Gastrocnemius medialis (tissue), 4 donors: ENCODE measurements at places on chromosomes 7 and 10. TPM values are rescaled to one million over a fixed set of nuclear protein-coding genes. Genes with fewer than 3 reads are reported as not detected.

DNA sequence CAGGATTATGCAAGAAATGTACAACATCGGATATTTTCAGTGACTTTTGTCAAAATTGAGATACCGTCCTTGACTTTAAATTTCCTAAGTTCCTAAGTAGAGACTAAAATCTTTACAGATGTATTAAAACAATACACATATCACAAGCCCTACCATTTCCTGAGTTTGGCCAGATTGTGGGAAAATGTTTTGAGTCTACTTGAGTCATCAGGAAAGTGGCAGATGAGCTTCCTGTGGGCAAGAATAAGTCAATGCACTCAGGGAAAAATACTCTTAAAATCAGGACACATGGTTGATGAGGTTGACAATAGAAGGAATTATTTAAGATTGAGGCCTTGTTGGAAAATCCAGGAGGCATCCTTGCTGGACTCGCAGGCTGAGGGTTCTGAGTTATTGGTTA, 162.5 kb downstream of the SNX10 start:
- no peak for DNase-seq
- H3K27me3 ChIP-seq: no peaks in the 10 kb centered on the region
- H3K4me3 ChIP-seq: no peak overlapping the region
- H3K4me1 ChIP-seq: no peaks in the 10 kb centered on the region
- H3K27ac ChIP-seq: no peak overlapping the region

DNA sequence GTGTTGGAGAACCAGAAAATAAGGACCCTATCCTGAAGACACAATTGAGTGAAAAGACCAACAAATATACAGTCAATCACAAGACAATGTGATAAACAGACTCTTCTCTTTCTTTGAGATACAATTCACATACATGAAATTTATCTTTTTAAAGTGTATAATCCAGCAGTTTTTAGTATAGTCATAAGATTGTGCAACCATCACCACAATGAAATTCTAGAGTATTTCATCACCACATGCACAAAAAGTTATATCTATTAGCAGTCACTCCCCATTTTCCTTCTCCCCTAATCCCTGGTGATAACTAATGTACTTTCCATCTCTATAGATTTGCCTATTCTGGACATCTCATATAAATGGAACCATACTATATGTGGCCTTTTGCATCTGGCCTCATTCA, 8.2 kb upstream of the SORBS1 start:
- H3K27ac ChIP-seq: no peak overlapping the region
- H3K27me3 ChIP-seq: no peaks in the 10 kb centered on the region
- no peaks in the 10 kb centered on the region for H3K36me3 ChIP-seq

Gene NRP1
- 20.4 TPM for total RNA-seq

Gene TMEM140
- total RNA-seq: 159 TPM

DNA sequence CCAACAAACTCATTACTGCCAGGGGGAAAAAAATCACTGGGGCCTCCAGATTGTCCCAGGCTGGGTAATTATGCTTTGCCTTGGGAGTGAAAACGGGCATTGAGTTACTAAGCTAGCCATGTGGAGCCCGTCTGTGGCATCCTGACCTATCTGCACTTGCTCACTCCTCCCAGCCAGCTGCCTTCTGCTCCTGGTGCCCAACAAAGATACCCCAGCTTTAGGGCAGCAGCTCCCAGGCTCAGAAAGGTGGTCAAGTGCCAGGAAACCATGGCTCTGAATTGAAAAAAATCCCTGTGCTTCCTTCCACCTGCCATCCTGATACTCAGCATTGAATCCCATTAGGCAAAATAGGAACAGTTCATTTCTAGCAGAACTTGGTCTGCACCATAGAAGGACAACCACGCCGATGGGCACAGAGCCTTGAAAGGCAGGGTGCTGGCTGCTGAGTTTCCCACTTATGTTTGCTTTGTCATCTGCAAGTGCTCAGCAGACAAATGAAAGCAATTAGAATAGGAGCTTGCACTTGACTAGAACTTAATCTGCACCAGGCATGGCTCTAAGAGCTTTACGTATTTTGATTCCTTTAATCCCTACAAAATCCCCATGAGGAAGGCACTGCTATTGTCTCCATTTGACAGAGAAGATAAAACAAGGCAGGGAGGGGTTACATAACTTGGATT, 42.8 kb downstream of the HSPA12A start:
- no peaks in the 10 kb centered on the region for H3K27me3 ChIP-seq
- DNase-seq: no peak
- no peaks in the 10 kb centered on the region for H3K36me3 ChIP-seq
- no peak overlapping the region for H3K27ac ChIP-seq
- H3K4me3 ChIP-seq: no peak overlapping the region

DNA sequence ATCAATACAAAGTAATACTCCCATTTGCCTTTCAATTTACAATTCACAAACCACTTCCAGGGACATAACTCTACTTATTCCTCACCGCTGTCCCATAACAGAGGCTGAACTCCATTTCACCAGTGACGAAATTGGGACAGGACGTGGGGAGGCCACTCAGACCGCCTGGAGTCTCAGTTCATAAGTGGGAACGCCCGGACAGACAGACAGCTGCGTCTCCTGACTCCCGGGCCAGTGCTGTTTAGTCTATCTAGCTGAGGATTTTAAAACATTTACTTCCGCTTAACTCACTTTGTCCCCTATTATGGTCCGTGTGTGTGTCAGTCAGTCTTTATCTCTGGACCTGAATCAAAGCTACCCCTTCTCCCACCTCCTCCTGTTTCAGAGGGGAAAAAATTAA, 67.4 kb upstream of the ZNF438 start:
- H3K4me1 ChIP-seq: no peaks in the 10 kb centered on the region

Gene ASB10
- total RNA-seq: 22.8 TPM

- no peak for DNase-seq
- H3K36me3 ChIP-seq: no peaks in the 10 kb centered on the region
- H3K4me1 ChIP-seq: peaks cover 13% of the 10 kb centered on the region
- no peaks in the 10 kb centered on the region for H3K27me3 ChIP-seq
- H3K27ac ChIP-seq: no peak overlapping the region
These were observed 67.1 kb downstream of the SHH start for GRCh38 chr7:155744971-155745683.

- H3K4me1 ChIP-seq: peaks cover 3% of the 10 kb centered on the region
- no peaks in the 10 kb centered on the region for H3K27me3 ChIP-seq
- H3K36me3 ChIP-seq: no peaks in the 10 kb centered on the region
- H3K27ac ChIP-seq: no peak overlapping the region
- no peak overlapping the region for H3K4me3 ChIP-seq
These were observed 13.4 kb downstream of the EGFR start for GRCh38 chr7:55032069-55032699.

DNA sequence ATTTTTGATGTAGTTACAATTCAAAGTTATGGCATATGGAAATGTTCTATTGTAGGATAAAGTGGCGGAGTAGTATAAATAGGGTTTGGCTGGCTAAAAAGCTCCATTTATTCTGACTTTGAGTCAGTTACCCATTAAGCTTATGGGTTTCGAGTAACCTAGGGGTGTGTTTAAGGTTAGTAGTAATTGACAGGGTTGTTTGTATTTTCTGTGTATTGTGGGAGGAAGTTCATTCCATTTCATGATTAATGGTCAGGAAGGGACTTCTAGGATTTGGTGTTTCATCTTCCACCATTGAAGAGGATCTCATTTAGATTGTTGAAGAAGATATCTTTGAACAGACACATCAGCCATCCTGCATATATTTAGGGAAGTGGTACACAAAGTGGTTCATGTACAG, 75.0 kb downstream of the BICC1 start:
- H3K27ac ChIP-seq: no peak overlapping the region
- DNase-seq: no peak
- H3K27me3 ChIP-seq: no peaks in the 10 kb centered on the region

Gene RBM28
- total RNA-seq: 13.6 TPM

DNA sequence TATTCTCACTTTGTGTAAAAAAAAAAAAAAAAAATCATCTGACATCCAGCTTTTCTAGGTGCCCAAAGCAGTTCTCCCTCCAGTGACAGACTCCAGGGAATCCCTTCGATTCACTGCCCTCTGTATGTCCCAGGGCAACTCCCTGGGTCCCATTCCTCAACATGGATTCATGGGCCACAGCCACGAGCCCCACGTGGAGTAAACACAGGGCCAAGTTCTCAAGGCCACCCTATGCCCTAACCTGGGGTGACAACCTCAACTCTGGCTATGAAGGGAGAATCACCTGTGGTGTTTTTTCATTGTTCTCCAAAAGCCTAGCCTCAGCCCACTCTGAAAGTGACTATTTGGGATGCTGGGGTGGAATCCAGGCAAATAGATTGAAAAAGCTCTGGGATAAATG, 3.4 kb downstream of the BNIP3 start:
- no peaks in the 10 kb centered on the region for H3K27me3 ChIP-seq
- H3K4me3 ChIP-seq: no peak overlapping the region
- no peak for DNase-seq
- peaks cover 62% of the 10 kb centered on the region for H3K4me1 ChIP-seq
- peak overlapping the region; percentile 93 for H3K27ac ChIP-seq

- peaks cover 7% of the 10 kb centered on the region for H3K4me1 ChIP-seq
- DNase-seq: no peak
- H3K27me3 ChIP-seq: no peaks in the 10 kb centered on the region
- H3K27ac ChIP-seq: no peak overlapping the region
These were observed 10.9 kb downstream of the UMAD1 start for GRCh38 chr7:7651479-7651878.

DNA sequence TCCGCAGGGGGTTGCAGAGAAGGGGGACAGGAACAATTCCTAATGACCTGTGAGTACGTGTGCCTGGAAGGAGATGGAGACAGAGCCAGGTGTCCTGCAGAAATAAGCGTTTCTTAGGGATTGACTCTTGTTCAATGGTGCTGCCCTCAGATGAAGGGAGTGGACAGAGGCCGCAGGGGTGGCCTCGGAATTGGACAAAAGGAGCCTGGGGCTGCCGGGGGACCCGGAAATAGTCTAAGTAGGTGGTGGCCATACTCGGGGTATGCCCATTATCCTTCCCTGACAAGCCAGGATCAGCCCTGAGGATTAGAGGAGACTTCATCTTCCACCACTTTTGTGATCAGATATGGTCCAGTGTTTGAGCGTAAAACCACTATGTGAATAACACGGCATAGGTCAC, 39.2 kb downstream of the ELFN1 start:
- H3K4me1 ChIP-seq: peaks cover 3% of the 10 kb centered on the region
- DNase-seq: no peak
- H3K27me3 ChIP-seq: no peaks in the 10 kb centered on the region
- H3K4me3 ChIP-seq: no peak overlapping the region
- no peak overlapping the region for H3K27ac ChIP-seq
- no peaks in the 10 kb centered on the region for H3K36me3 ChIP-seq

DNA sequence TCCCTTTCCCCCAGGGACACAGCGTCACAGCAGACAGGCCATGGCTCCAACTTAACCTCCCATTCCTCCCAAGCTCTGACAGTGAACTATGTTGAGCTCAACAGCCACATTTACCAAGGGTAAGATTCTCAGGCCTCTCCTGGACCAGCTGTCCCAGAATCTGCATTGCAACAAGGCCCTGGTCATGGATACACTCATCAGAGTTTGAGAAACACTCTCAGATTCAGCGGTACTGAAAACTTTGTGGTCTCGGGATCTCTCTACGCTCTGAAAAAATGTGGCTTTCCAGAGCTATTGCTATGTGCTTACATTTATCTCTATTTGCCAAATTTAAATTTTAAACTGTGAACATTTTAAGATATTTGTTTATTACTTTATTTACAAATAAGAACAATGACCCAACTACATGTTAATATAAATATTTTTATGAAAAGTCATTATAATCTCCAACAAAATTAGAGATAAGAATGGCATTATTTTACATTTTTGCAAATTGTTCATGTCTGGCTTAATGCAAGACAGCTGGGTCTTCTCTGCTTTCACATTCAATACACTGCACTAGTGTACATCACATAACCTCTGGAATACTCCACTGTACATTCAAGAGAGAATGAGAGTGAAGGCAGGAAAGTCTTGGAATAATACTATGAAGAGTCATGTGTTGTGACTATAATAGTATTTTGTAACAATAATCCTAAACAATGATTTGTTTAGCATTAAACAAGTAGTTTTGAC, 190.9 kb upstream of the PITRM1 start:
- H3K27ac ChIP-seq: no peak overlapping the region
- no peak for DNase-seq
- no peak overlapping the region for H3K4me3 ChIP-seq
- H3K4me1 ChIP-seq: no peaks in the 10 kb centered on the region

Gene POP7
- total RNA-seq: 76.3 TPM

Gene EPDR1
- 60.2 TPM for total RNA-seq

DNA sequence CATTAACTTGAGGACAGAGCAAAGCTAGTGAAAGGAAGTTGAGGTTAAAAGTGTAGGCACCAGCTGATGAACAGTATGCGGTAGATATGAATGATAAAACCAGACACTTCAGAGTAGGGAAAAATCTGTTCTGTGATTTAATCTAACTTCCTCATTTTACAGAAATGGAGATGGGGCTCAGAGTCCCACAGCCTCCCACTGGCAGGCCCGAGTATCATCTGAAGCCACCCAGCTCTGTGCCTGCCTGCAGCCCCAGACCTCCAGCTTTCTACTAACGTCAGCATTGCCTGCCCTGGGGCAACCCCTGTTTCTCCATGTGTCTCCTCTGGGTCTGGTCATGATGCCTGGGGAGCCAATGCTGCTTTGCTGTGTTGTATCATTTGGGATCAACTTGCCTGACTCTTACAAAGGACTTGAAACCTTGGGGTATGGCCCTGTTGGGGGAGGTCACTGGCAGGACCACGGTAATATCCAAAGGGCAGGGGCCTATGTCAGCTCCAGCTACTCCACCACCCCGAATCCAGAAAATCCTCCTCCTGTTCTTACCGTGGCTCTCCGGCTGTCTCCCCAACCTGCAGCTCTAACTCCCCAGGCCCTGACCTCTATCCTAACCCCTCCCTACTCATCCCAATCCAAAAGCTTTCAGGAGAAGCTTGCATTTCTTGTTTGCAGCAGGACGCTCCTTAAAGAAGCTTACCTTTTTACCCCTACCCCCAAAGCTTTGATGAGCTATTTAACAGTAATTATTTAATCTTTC, 56.2 kb upstream of the NPY start:
- H3K36me3 ChIP-seq: no peaks in the 10 kb centered on the region
- no peaks in the 10 kb centered on the region for H3K4me1 ChIP-seq
- H3K27ac ChIP-seq: no peak overlapping the region
- DNase-seq: no peak
- no peak overlapping the region for H3K4me3 ChIP-seq

Gene HABP2
- 0.26 TPM for total RNA-seq
